ENCODE measurements at places on chromosomes 13 and 19.

DNA sequence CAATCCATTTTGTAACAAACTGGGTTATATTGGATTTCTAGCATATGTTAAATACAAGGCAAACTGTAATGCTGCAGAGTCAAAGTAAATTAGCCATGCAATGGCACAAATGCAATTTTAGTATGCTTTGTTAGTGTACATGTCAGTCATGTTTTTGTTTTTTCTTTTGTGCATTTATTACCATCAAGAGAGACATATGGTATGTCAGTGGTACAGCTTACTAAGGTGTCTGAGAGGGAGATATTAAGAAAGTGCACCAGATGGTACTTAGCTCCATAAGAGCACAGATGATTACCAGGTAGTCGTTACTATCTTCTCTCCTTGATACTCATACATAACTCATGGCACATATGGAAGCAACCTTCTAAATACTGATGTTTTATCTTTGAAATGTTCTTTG is 550.3 kb downstream of the GPC5 start:
- no peak for DNase-seq

- DNase-seq, result no peak
Measured at GRCh38 chr19:35905178-35905727, 2.8 kb downstream of the TYROBP start.

GRCh38 chr13:79190932-79191331 is 215.1 kb downstream of the RBM26 start:
- DNase-seq, result no peak

DNA sequence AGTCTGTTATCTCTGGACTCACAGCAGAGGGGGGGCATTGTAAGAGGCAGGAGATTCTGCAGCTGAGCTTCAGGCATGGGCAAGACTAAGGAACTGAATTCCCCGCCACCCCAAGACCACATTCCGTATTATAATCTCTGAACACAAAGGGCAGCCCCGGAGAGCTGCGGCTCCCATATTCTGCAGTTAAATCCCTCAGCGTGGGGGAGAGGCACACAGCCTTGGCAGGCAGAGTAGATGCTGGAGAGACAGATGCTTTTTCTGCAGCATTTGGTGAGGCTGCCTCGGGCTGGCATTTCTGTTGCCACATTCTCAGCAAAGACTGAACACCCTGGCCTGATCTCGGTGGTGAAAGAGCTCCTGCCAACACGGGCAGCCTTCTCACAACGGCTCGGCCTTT is 12.9 kb downstream of the CHAF1A start:
- DNase-seq, result no peak

- no peak for DNase-seq
Measured at GRCh38 chr13:26425443-26426358, 131.8 kb upstream of the WASF3 start.

DNA sequence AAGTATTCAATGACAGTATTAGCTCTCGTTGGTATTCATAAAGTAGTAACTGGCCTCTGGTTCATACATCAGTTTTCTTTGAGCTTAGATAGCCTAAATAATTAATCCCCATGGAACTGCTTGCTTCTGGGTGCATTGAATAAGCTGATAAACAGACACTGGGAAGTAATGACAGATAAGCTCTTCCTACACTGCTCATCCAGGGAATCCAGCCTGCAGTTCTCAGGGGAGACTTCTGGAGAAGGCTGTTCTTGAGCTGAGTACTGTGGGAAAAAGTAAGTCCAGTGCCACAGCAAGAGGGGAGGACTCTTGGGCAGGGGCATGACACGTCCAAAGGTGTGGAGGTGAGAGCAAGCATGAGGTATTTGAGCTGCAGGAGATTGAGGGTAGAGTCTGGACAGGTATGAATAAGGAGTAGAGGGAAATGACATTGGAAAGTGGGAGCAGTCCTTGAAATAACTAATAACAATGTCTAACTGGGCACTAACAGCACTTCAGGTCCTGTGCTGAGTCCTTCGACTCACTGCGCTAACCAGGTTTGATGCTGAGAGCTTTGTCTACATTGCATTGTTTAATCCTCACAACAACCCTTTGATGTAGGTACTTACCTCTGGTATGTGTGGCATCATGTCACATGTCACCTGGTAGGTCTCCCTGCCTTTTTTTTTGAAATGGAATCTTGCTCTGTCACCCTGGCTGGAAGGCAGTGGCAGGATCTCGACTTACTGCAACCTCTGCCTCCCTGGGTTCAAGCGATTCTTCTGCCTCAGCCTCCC is 7.2 kb downstream of the GARRE1 start:
- DNase-seq, result no peak

GRCh38 chr19:1854039-1854541 is 5.8 kb upstream of the REXO1 start:
- no peak for DNase-seq

- peak; percentile 92 for DNase-seq
Measured at GRCh38 chr19:639253-640160, at the start of gene FGF22. TSS of gene FGF22 (plus strand) at chr19:639879. CDS start at chr19:639926, 47 bp downstream.

DNA sequence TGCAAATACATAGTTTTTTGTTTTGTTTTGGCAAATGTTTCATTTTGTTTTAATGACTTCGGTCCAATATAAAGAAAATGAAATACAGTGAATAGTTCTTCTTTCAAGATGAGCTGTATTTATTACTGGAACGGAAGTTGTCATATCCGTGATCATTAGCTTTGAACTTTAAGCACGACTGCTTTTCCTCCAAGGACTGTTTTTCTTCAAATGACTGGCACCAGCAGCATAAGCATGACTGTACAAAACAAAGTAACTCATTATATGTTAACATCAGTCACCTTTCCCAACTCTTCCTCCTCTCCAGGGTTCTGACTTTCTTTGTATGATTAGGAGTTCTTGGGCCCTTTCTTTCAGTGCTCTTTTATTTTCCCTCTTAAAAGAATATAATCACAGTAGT is 20.5 kb downstream of the EDNRB start:
- DNase-seq, result no peak
